ENCODE measurements at places on chromosomes 7 and 10.

DNA sequence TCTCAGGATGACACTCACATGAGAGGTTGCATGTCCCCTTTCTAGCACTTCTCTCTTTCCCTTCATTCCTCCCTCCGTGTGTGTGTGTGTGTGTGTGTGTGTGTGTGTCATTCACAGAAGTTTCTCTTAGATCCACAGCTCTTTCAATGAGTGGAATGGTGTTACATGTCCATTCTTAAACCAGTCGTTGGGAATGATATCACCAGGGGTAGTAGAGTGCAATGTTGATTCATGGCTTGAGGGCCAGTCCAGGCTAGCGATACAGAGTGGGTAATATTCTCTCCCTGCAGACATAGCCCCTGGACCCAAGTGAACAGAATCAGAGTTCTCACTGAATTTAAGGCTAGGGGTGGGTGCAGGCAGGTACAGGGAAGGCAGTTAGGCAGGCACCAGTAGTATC is 187.8 kb downstream of the SDK1 start:
- no peak for DNase-seq

GRCh38 chr7:140920745-140921144 is 4.0 kb downstream of the BRAF start:
- no peak for DNase-seq

- DNase-seq: no peak
These were observed 1009.0 kb downstream of the LRMDA start for GRCh38 chr10:76440426-76440825.

- no peak for DNase-seq
These were observed at the start of gene NMT2 for GRCh38 chr10:15168291-15168785. NMT2 (minus strand) TSS chr10:15168693; CDS start chr10:15168612, 81 bp downstream.

- DNase-seq: peak; percentile 79
These were observed 95.0 kb downstream of the VPS50 start for GRCh38 chr7:93327006-93327633.

- DNase-seq: no peak
These were observed 563.0 kb downstream of the PARD3 start for GRCh38 chr10:34252111-34252510.

DNA sequence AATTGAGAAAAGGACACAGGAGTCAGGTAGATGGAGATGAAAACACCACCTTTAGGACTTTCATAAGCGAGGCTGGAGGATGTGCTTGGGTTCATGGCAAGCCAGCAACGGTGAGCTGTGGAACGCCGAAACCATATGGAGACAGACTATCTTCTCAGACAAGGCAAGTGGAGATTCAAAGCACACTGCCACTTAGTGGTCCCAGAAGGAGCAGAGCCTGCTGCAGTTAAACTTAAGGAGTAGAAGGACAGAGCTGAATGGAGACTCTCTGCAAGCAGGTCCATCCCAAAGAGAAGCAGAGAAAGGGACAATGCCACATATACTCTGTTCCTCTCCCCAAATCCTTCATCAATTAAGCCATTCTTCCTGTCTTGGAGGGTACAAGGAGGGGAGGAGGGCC is 236.3 kb upstream of the HABP2 start:
- DNase-seq: no peak

- DNase-seq: no peak
These were observed 196.5 kb downstream of the ACTR3B start for GRCh38 chr7:152956006-152956405.

- peak; percentile 59 for DNase-seq
These were observed 5.7 kb upstream of the GOT1 start for GRCh38 chr10:99435986-99436638.

DNA sequence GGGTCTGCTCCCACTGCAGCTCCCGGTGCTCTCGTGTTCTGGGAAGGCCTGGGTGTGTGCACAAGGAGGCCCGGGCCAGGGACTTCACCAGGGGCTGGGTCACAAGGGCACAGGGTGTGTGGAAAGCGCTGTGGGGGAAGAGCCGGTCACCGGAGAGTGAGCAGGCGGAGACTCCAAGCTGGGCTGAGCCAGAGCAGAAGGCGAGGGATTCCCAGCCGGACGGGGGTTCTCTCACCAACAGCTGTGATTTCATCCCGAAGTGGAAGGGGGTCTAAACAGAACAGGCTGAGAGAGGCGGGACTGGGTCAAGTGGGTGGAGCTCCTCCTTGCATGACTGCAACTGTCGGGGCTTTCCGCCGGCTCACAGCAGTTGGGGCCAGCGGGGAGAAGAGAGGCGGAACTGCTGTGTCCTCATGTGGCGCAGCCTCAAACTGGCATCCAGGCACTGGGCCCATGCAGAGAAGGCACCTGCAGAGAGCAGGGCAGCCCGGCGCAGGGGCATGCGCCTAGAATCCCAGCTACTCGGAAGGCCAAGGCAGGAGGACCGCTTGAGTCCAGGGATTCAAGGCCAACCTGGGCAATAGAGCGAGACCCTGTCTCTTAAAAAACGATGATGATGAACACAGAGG is 7.6 kb upstream of the ORAI2 start:
- no peak for DNase-seq

GRCh38 chr7:103592844-103593243 is 146.8 kb upstream of the SLC26A5 start:
- no peak for DNase-seq

- DNase-seq: no peak
These were observed 5.9 kb downstream of the RET start for GRCh38 chr10:43082746-43083145.

DNA sequence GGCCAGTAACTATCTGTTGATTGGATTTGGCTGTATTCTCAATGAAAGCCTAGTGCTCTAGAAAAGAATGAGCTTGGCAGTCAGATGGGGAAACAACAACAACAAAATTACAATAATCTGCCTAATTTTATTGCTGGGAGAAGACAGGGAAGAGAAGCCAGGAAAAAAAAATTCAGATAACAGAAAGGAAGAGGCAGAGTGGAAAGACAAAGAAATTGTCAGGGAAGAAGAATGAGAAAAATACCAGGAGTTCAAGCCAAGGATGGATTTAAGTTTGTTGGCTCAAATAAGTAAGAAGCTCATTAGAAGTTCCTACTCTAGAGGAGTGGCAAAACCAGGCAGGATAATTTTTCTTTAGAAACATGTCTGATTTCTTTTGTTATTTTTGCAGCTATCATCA is 45.9 kb upstream of the PRKG1 start:
- DNase-seq: no peak

- no peak for DNase-seq
These were observed 89.9 kb downstream of the APBB1IP start for GRCh38 chr10:26528048-26528447.

- DNase-seq: no peak
These were observed 154.7 kb downstream of the ADK start for GRCh38 chr10:74305730-74306129.

DNA sequence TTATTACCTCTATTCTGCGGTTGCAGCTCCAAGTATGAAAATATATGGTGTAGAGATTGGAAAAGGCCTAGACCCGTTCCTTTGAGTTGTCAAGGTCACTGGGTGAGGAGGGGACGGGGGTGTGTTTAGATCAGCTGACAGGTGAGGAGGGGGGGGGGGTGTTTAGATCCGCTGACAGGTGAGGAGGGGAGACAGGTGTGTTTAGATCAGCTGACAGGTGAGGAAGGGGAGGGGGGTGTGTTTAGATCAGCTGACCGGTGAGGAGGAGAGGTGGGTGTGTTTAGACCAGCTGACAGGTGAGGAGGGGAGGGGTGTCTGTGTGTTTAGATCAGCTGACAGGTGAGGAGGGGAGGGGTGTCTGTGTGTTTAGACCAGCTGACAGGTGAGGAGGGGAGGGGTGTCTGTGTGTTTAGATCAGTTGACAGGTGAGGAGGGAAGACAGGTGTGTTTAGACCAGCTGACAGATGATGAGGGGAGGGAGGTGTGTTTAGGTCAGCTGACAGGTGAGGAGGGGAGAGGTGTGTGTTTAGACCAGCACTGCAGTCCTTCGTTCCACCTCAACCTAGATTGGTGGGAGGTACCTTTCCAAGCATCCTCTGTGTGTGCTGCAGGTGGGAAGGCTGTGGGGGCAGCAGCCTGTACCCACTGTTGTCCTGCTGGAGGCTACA is 655.0 kb upstream of the ADARB2 start:
- no peak for DNase-seq

DNA sequence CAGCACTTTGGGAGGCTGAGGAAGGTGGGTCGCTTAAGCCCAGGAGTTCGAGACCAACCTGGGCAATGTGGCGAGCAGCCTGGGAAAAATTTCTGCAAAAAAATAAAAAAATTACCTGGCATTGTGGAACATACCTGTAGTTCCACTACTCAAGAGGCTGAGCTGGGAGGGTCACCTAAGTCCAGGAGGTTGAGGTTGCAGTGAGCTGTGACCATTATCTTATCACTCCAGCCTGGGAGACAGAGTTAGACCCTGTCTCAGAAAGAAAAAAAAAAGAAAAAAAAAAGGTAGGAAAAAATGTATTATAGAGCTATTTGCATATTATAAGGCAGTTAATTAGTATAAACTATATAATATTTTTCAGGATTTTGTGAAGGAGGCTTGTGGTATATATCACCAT is 11.0 kb upstream of the TSPAN13 start:
- no peak for DNase-seq

DNA sequence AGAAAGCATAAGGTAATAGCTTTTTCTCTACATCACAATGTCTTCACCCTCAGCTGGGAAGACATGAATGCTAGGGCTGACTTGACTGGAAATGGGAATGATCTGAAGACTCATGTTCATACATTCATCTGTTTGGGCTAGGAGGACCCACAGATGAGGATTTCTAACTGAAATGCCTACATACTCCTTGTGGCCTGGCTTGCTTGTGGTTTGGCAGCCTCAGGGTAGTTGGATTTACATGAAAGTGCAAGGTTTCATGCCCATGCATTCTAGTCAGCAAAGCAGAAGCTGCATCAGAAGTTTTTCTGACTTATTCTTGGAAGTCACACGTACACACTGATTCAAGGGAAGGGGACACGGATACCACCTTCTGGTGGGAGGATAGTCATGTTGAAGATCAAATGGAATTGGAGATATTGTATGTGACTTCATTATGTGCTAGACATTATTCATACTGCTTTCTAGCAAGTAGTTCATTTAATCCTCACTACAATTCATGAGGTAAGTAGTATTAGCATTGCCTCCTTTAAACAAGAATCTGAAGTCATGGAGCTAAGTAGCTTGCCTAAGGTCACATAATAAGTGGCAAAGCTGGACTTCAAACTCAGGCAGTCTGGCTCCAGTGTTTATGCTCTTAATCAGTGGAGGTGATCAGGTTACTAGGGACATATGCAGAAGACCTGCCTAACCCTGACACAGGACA is 957.0 kb downstream of the LRMDA start:
- no peak for DNase-seq

GRCh38 chr10:22427101-22427500 is 81.8 kb downstream of the SPAG6 start:
- DNase-seq: peak; percentile 95

DNA sequence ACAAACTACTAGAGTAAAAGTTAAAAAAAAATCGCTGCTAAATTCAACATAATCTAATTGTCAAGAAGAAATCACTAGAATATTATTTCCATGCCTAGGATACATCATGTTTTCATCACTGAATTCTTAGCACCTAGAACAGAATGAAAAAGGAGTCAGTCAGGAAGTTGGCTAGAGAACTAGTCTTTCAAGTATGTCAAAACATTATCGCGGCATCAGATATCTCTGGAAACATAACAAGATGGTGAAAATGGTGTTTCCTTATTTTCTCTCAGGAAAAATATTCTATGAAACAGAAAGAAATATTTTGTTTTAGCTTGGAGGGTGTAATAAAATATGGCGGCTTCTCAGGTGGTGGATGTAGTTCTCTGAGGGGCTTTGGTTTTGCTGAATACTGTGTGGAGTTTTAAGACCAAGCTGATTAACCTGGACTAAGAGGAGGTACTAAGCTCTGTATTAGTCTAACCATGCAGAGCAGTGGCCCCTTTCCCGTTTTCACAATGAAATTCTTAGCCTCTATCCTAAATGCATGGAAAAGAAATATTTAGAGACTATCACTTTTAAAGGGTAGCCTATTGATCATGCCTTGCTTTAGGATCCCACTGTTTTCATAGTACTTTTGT is 205.6 kb downstream of the MDFIC start:
- DNase-seq: no peak

DNA sequence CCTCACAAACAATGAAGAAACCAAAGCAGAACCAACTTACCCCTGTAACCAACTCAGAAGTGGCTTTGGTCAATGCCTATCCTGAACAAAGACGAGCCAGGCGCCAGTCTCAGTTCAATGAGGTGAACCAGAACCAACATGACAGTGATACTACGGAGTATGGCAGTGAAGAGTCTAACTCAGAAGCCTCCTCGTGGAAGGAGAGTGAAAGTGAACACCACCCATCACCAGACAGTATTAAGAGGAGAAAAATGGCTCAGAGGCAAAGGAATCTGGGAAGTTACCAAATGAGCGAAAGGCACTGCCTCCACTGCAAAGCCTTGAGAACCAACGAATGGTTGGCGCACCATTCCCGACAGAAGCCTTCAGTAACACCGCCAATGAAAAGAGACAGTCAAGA is 8.4 kb downstream of the SSMEM1 start:
- no peak for DNase-seq

DNA sequence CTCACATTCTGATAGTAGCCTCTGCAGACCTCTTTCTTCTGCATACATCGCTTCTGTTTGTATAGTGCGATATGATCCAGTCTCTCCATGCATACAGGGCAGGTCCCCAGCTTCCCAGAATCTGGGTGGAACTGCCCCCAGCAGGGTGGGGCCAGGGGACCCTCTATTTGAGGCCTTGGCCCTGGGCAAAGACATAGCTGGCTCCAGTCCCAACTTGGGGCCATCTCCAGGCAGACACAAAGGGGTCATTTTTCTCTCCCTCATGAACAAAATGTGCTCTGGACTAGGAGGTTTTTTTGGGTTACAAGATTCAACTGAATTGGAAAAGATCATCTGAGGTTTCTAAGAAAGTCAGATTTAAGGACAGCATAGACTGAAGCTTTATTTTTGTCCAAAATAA is 21.1 kb upstream of the HSPA12A start:
- DNase-seq: no peak

GRCh38 chr7:103640031-103640779 is 194.2 kb upstream of the SLC26A5 start:
- peak; percentile 63 for DNase-seq

DNA sequence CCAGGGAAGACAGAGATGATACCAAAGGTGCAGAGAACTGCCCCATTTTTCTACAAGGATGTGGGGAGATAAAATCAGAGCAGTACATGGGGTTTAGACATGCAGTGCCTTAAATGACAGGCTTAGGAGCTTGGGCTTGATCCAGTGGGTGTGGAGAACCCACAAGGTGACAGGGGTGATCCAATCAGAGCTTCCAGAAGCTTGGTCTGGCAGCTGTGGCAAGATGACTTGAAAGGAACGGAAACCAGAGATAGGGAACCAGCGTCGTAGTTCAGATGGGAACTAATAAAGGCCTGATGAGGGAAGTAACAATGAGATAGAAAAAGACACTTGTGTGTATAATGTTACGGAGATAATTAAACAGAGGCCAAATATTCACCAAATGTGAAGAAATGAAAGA is 80.7 kb downstream of the SLC37A3 start:
- no peak for DNase-seq

- DNase-seq: no peak
These were observed 66.3 kb upstream of the SH2B2 start for GRCh38 chr7:102220229-102220850.

GRCh38 chr7:129990403-129991192 is 37.8 kb upstream of the UBE2H start:
- DNase-seq: no peak

All from fibroblast of mammary gland (primary cell).